GM12878 (cell line): ENCODE measurements at places on chromosomes 5 and 9.

DNA sequence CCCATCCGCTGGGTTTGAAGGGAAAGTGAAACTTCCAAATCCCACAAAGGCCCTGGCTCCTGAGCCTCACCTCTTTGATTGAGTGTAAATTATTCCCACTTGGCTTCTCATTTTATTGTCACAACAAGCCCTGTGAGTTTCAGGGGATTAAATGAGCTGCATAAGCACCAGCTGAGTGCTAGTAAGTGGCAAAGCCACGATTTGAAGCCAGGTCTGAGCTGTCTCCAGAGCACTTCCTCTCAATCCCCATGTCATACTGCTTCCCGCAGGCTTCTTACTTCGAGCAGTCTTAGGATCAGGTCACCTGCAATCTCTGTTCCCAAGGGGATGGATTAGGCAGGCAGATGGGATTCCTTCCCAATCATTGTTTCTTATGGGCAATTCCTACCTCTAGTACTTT, 18.0 kb downstream of the RPS14 start:
- DNase-seq: no peak

DNA sequence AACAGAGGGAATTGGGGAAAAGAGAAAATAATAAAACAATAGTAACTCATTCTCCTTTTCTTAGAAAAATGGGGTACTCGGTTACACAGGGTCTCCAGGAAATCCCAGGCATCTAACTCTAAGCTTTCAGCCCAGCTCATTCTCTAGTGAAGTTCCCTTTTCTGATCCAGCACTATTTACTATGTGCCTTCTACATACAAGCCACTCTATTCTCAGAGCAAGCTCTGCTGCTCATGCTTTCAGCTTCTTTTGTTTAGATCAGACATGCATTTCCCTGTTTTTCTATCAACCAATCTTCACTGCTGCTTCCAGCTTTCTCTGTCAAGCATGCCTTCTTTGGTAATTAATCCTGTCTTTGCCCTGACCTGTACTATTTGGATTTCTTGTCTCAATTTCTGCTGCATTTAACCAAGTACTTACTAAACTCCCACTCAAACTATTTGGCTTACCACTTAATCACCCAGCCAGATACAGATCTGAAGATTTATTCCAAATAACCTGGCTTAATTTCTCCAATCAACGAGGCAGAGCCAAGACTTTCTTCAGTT, 25.3 kb downstream of the OSMR start:
- DNase-seq: no peak

DNA sequence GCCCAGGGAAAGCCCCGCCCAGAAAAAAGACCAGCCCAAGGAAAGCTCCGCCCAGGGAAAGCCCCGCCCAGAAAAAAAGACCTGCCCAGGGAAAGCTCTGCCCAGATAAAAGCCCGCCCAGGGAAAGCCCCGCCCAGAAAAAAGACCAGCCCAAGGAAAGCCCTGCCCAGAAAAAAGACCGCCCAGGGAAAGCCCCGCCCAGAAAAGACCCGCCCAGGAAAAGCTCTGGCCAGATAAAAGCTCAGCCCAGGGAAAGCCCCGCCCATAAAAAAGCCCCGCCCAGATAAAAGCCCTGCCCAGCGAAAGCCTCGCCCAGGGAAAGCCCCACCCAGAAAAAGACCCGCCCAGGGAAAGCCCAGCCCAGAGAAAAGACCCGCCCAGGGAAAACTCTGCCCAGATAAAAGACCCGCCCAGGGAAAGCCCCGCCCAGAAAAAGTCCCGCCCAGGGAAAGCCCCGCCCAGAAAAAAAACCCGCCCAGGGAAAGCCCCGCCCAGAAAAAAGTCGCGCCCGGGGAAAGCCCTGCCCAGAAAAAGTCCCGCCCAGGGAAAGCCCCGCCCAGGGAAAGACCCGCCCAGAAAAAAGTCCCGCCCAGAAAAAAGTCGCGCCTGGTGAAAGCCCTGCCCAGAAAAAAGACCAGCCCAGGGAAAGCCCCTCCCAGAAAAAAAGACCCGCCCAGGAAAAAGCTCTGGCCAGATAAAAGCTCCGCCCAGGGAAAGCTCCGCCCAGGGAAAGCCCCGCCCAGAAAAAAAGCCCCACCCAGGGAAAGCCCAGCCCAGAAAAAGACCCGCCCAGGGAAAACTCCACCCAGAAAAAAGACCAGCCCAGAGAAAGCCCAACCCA, 11.9 kb downstream of the GRIN1 start:
- no peak for DNase-seq

DNA sequence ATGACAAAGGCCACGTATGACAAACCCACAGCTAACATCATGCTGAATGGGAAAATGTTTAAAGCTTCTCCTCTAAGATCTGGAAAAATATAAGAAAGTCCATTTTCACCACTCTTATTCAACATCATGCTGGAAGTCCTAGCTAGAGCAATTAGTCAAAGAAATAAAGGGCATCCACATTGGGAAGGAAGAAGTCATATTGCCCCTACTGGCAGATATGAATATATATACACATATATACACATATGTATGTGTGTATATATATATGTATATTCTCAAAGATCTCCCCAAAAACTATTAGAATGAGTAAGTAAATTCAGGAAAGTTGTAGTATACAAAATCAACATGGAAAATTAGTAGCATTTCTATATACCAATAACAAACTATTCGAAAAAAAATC, 17.1 kb downstream of the APBA1 start:
- no peak for DNase-seq

DNA sequence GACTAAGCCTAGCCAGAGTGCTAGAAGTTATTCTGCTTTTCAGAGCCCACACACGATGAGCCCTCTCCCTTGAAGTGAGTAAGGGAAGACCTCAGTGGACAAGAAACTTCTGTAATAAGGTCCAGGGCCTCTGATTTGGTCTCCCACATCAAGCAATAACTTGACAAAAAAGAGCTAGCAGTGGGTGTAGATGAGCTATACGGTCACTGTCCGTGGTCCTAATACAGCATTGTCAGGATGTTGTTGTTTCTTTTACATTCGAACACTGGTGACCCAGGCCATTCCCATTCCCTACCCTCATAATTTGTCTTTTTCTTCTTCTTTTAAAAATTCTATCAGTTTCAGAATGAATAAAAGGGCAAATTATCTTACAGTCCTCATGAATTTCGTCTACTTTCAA, 5.2 kb downstream of the PCSK1 start:
- no peak for DNase-seq

DNA sequence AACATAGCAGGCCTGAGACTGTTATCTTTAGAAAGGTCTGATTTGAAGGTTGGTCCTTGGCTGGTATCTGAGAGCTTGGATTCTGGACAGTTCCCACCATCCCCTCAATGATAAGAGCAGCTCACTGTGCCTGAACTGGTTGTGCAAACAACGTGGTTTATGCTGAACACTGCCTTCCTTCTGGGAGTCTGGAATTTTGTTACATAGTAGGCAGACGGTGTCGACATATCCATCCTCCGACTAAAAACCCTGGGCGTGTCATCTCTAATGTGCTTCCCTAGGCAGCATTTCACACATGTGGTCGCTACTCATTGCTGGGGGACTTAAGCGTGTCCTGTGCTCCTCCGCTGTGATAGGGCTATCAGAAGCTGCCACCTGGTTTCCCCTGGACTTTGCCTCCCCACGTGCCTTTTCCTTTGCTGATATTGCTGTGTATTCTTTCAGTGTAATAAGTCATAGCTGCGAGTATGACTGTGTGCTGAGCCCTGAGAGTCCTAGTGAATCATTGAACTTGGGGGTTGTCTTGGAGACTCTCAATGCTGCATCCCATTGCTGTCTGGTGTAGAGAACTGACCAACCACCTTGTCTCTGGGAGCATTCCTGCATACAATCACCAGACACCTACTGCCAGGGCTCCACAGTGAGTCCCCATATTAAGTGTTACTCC, 119.1 kb upstream of the TBC1D2 start:
- DNase-seq: no peak

- DNase-seq: no peak
These were observed 29.7 kb upstream of the GLDC start for GRCh38 chr9:6675268-6675667.

- no peak for DNase-seq
These were observed 80.5 kb upstream of the LMX1B start for GRCh38 chr9:126532951-126533925.

- no peak for DNase-seq
These were observed 674.1 kb downstream of the NR2F1-AS1 start for GRCh38 chr5:92906798-92907376.

DNA sequence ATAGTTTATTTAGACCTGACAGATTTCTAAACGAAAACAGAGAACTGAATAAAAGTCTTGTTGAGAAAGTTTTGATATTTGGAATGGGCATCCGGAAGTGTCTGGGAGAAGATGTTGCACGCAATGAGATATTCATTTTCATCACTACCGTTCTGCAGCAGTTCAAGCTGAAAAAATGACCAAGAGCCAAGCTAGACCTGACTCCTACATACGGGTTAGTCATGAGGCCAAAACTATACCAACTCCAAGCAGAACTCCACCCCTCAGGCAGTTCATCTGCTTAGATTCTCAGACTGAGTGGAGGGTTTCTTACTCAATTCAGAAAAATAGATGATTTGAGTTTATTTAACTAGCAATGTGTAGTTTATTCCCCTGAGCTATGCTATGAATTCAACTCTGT, 95.4 kb upstream of the ANXA1 start:
- DNase-seq: no peak

- no peak for DNase-seq
These were observed 105.9 kb downstream of the MARCHF3 start for GRCh38 chr5:126924331-126925033.

- no peak for DNase-seq
These were observed 138.0 kb downstream of the PIK3R1 start for GRCh38 chr5:68353605-68354004.

- DNase-seq: no peak
These were observed 1804.0 kb downstream of the MAT2B start for GRCh38 chr5:165309446-165309845.

- DNase-seq: no peak
These were observed 207.3 kb downstream of the CD180 start for GRCh38 chr5:66989286-66989685.

GRCh38 chr9:99637641-99638040, 184.0 kb upstream of the NR4A3 start:
- DNase-seq: no peak

GRCh38 chr9:86456416-86456815, 102.2 kb upstream of the TUT7 start:
- no peak for DNase-seq

DNA sequence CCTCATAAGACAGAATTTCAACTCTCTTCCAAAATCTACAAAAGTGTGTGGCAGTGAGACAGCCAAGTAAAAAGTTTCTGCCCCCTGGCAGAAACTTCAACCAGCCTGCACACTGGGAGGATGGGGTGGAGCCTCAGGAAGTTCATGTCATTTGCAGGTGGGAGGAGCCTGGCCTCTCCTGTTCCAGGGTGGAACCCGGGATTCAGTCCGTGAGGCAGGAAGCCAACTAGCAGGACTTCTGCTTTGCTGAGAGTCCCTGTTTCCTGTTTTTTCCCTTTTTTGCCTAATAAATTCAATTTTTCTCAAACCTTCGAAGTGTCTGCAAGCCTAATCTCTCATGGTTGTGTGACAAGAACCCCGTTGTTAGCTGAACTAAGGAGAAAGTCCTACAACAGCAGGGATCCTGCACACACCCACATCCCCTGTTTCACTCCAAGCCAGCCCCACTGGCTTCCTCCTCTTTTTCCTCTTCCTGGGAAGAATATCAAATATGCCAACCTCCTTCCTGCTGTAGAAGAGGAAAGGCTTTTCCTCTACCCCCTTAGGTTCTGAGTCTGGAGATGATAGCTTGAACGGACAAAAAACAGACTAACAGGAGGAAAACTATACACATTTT, 69.3 kb downstream of the ALDH7A1 start:
- DNase-seq: no peak

GRCh38 chr9:91825422-91825821, 124.6 kb downstream of the ROR2 start:
- no peak for DNase-seq

GRCh38 chr5:53739111-53739510, 178.7 kb downstream of the NDUFS4 start:
- DNase-seq: no peak

DNA sequence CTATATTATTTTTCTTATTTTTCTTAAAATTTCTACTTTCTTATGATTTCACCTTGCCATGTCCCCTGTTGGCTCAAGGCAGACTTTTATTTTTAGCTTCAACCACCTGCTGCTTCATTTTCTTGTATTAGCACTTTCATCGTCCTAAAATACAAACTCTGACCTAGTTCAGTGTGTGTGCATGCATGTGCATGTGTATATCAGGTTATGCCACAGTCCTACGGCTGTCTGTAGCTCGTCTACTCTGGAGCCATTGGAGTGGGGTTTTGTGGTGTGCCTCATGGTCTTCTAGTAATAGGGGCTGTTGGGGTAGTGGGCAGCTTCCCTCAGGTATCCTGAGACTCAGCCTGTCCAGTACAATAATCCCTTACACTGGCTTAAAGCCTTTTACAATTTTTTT, 13.4 kb upstream of the SPINK1 start:
- no peak for DNase-seq

- DNase-seq: peak; percentile 15
These were observed 41.5 kb downstream of the C5orf22 start for GRCh38 chr5:31573494-31574142.

DNA sequence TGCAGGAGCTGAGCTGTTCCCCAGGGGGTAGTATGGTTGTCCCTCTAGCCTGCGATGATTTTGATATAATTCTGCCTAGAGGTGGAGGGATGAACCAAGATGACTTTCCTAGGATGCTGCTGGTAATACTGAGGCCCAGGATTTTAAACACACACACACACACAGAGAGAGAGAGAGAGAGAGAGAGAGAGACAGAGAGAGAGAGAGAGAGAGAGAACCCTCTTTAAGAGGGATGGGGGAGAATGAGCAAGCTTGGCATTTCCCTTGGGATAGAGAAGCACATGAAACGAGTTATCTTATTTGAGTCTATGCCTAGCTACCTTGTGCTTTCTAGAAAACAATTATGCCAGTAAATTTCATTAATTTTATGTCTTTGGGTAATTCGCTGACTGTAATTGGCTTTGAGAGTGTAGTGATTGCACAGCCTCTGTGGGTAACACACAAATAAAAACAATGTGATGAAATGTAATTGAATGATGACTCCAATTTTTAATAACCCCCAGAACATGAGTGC, 338.4 kb downstream of the ARHGEF28 start:
- no peak for DNase-seq

GRCh38 chr9:134169724-134170401, 5.5 kb upstream of the RNU6ATAC start:
- no peak for DNase-seq

DNA sequence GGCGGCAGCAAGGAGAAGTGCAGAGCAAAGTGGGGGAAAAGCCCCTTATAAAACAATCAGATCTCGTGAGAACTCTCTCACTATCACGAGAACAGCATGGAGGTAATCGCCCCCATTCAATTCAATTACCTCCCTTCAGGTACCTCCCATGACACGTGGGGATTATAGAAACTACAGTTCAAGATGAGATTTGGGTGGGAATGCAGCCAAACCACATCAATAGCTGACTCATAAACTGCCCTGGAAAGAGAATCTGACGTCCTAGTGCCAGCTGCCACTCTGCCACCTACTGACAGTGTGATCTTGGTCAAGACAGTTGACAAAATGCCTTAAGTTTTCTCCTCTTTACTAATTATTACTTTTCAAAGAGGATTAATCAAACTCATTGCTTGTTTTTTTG, 128.3 kb downstream of the GPBP1 start:
- DNase-seq: peak; percentile 33

- DNase-seq: no peak
These were observed 212.8 kb upstream of the CHD1 start for GRCh38 chr5:99141534-99142128.

GRCh38 chr9:93185266-93186214, 1.6 kb downstream of the WNK2 start:
- no peak for DNase-seq
